D341Med (cell line): ENCODE measurements at places on chromosomes 3 and 15.

DNA sequence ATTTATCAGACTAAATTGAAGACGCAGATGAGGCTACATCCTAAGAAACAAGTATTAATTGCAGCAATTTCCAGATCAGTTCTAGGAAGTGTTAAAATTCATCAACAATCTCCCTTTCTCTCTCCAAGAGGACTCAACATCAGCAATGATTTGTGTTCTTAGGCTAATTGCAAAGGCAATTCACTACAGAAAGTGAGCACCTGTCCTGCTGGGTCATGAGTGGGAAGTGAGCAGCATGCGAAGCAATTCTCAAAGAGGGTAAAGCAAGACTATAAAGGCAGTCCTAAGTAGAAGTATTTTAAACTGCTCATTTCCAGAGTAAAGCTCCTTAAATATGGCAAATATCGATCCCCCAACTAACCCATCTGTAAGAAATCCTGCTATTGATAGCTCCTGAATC, 1191.0 kb upstream of the ALCAM start:
- DNase-seq, result no peak

- DNase-seq, result no peak
Observed at GRCh38 chr15:77991029-77991406, 86.5 kb downstream of the TBC1D2B start.

GRCh38 chr15:36130641-36131310, 448.6 kb upstream of the CDIN1 start:
- no peak for DNase-seq

- DNase-seq, result no peak
Observed at GRCh38 chr15:62835351-62835750, 207.2 kb upstream of the TPM1 start.

GRCh38 chr3:51706788-51707731, at the start of gene GRM2:
Gene GRM2, plus strand, starts transcription at chr3:51707068. Its CDS starts 1,916 bp downstream, at chr3:51708984.
- DNase-seq, result peak; percentile 92
